ENCODE measurements at places on chromosomes 5 and 9.
A peak's percentile ranks its signal among the peaks of the same experiment; 100 is the strongest.

GRCh38 chr5:172188893-172189692 is 1.1 kb upstream of the STK10 start:
- H3K4me1 ChIP-seq, result peaks cover 13% of the 10 kb centered on the region
- peak overlapping the region; percentile 5 for H3K27ac ChIP-seq
- DNase-seq, result no peak
- no peaks in the 10 kb centered on the region for H3K36me3 ChIP-seq
- H3K4me3 ChIP-seq, result peak overlapping the region; percentile 77

DNA sequence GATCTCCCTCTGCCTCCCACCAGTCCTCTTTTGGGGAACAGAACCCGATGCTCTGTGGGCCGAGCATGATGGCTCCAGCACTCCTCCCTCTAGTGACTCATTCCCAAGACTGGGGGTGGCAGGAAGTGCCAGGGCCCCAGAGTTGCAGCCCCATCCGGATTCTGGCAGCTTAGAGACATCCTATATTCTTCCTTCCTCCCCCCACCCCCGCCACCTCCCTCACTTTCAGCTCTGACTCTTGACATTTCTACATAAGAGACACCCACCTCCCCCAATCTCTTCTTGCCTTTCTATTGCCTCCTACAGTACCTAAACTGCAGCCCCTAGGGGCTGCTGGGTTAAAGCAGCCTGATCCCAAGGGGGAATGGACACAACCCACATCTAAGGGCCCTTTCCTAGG is 47.1 kb upstream of the MATR3 start:
- H3K4me3 ChIP-seq, result no peak overlapping the region
- no peak overlapping the region for H3K27ac ChIP-seq
- peaks cover 12% of the 10 kb centered on the region for H3K4me1 ChIP-seq
- DNase-seq, result no peak

GRCh38 chr5:178356431-178356872 is 123.8 kb upstream of the PHYKPL start:
- H3K36me3 ChIP-seq, result no peaks in the 10 kb centered on the region
- peaks cover 9% of the 10 kb centered on the region for H3K27me3 ChIP-seq
- no peak for DNase-seq
- H3K4me3 ChIP-seq, result peak overlapping the region; percentile 54

GRCh38 chr5:59039296-59040023 is 456.6 kb downstream of the RAB3C start:
- H3K27ac ChIP-seq, result peak overlapping the region; percentile 95
- H3K27me3 ChIP-seq, result no peaks in the 10 kb centered on the region
- peak overlapping the region; percentile 96 for H3K4me3 ChIP-seq
- H3K4me1 ChIP-seq, result peaks cover 43% of the 10 kb centered on the region
- peak; percentile 46 for DNase-seq

- H3K27me3 ChIP-seq, result peaks cover 24% of the 10 kb centered on the region
- peaks cover 18% of the 10 kb centered on the region for H3K4me1 ChIP-seq
- H3K36me3 ChIP-seq, result no peaks in the 10 kb centered on the region
- H3K27ac ChIP-seq, result peak overlapping the region; percentile 83
- peak; percentile 91 for DNase-seq
Observed at GRCh38 chr5:10856683-10857337, 95.8 kb upstream of the DAP start.

GRCh38 chr5:1212881-1213280 is 11.5 kb downstream of the SLC6A19 start:
- no peaks in the 10 kb centered on the region for H3K4me1 ChIP-seq
- H3K36me3 ChIP-seq, result no peaks in the 10 kb centered on the region
- DNase-seq, result no peak
- H3K4me3 ChIP-seq, result no peak overlapping the region

GRCh38 chr9:71364186-71364955 is 242.9 kb upstream of the TRPM3 start:
- H3K4me3 ChIP-seq, result no peak overlapping the region
- H3K4me1 ChIP-seq, result no peaks in the 10 kb centered on the region
- no peaks in the 10 kb centered on the region for H3K36me3 ChIP-seq
- no peaks in the 10 kb centered on the region for H3K27me3 ChIP-seq

GRCh38 chr5:14869668-14870164 is 1.9 kb downstream of the ANKH start:
- peaks cover 26% of the 10 kb centered on the region for H3K4me1 ChIP-seq
- H3K4me3 ChIP-seq, result peak overlapping the region; percentile 77
- H3K36me3 ChIP-seq, result no peaks in the 10 kb centered on the region
- peaks cover 24% of the 10 kb centered on the region for H3K27me3 ChIP-seq

GRCh38 chr5:96930589-96930988 is 5.3 kb upstream of the LNPEP start:
- peak overlapping the region; percentile 45 for H3K27ac ChIP-seq
- no peaks in the 10 kb centered on the region for H3K36me3 ChIP-seq
- H3K27me3 ChIP-seq, result no peaks in the 10 kb centered on the region

GRCh38 chr9:137149942-137150616 is 11.1 kb downstream of the GRIN1 start:
- no peak for DNase-seq
- H3K4me1 ChIP-seq, result no peaks in the 10 kb centered on the region
- H3K4me3 ChIP-seq, result no peak overlapping the region
- H3K27ac ChIP-seq, result no peak overlapping the region

DNA sequence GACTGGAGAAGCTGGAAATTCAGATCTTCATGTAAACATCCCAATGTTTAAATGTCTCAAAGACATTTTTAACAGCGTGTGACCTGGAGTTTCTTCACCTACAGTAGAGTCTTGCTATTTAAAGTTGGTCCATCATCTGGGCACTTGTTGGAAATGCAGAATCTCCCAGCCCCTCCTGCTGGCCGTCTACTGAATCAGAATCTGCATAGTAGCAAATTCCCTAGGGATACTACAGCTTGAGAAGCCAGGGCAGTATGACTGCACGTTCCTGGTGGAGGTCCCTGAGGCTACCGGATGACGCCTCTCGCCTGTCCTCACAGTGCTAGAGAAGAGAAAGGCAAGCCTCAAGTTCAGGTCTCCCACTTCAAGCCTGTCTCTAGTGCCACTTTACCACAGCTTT is 15.7 kb downstream of the SAP30L start:
- no peaks in the 10 kb centered on the region for H3K27me3 ChIP-seq
- peaks cover 8% of the 10 kb centered on the region for H3K4me1 ChIP-seq
- no peak overlapping the region for H3K4me3 ChIP-seq
- H3K36me3 ChIP-seq, result peaks cover 12% of the 10 kb centered on the region
- no peak for DNase-seq
- no peak overlapping the region for H3K27ac ChIP-seq

DNA sequence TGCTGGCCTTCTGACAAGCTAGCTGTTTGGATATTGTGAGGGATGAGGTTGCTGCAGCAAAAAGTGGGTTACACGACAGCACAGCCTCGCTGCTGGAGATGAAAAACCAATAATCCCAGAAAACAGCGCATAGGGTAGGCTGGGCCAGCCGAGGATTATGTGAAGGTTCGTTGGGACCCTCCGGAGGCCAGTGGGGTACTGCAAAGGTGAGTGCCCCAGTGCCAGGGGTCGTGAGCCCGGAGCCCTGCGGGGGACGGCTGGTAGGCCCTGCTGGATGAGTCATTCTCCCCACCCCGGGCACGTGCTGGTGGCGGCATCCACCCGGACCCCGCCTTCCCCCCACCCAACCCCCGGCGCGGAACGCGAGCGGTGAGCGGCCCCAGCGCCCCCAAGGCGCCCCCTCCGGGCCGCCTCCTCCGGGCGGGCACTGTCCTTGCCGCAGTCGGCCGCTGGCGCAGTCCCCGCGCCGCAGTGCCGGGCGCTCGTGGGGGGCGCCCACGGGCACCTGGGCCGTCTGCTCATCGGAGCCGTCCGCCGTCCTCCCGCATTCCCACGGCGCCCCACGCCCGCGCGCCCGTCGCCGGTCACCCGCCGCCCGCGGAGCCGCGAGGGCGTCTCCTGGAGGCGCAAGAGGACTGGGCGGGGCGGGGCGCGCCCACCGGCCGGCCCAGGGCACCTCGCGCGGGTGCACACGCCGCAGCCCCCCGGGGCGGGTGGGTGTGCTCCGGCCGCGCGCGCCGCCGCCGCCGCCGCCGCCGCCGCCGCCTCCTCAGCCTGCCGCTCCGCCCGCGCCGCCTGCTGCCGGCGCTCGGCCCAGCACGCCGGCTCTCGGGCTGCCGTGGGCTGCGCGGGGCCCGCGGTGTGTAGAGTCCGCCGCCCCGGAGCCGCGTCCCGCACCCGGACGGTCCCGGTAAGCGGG is at the start of gene PHF24:
Gene PHF24, plus strand, starts transcription at position 794 of the 919 bp plus-strand sequence. CDS start 13,014 bp downstream, outside the sequence.
- peak within 1 kb of the TSS; percentile 69 for H3K4me3 ChIP-seq
- peak; percentile 53 for DNase-seq
- H3K27ac ChIP-seq, result no peak within 1 kb of the TSS
- H3K4me1 ChIP-seq, result no peaks in the 10 kb centered on the region
- H3K27me3 ChIP-seq, result peaks cover 92% of the 10 kb centered on the region
- no peaks in the 10 kb centered on the region for H3K36me3 ChIP-seq

GRCh38 chr9:3040761-3041160 is 196.9 kb upstream of the PUM3 start:
- no peaks in the 10 kb centered on the region for H3K36me3 ChIP-seq
- no peak overlapping the region for H3K4me3 ChIP-seq
- no peaks in the 10 kb centered on the region for H3K27me3 ChIP-seq
- no peak for DNase-seq
- peaks cover 7% of the 10 kb centered on the region for H3K4me1 ChIP-seq

GRCh38 chr9:98045234-98046179 is 11.0 kb upstream of the NANS start:
- no peak for DNase-seq
- H3K4me1 ChIP-seq, result no peaks in the 10 kb centered on the region
- H3K36me3 ChIP-seq, result no peaks in the 10 kb centered on the region
- no peak overlapping the region for H3K27ac ChIP-seq
- no peak overlapping the region for H3K4me3 ChIP-seq

DNA sequence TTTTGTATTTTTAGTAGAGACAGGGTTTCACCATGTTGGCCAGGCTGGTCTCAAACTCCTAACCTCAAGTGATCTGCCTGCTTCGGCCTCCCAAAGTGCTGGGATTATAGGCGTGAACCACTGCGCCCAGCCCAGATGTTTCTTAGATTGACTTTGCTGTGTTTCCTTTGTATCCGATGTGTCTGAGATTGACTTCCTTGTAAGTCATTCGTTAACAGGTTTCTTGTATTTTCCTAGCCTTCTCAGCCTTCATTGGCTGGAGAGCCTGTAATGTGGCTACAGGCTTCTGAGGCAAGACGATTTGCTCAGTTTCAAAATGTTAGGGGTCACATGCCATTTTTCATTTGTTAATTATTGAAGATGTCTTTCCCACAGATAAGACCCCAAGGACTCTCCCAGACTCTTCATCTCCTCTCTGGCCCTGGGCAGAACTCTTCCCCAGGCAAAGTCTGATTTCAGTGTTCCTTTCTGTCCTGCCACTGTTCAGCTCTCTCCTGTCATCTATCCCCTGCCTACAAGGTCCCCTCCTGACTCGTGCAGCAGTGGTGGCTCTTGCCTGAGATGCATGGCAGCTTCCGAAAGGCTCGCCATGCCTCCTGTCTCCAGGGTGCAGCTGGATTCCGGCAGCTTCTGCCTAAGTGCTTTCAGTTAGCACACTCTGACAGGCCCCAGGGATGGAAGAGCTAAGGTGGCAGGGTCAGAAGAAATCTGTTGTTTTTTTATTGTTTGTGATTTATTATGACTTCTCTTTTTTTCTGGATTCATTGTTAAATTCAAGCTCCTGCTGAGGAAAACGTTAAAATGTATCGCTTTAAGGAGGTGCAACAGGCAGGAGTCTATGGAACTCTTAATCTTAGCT is 206.4 kb downstream of the AOPEP start:
- peak overlapping the region; percentile 45 for H3K27ac ChIP-seq
- H3K27me3 ChIP-seq, result no peaks in the 10 kb centered on the region
- peaks cover 24% of the 10 kb centered on the region for H3K4me1 ChIP-seq
- peaks cover 5% of the 10 kb centered on the region for H3K36me3 ChIP-seq
- H3K4me3 ChIP-seq, result no peak overlapping the region
- no peak for DNase-seq

DNA sequence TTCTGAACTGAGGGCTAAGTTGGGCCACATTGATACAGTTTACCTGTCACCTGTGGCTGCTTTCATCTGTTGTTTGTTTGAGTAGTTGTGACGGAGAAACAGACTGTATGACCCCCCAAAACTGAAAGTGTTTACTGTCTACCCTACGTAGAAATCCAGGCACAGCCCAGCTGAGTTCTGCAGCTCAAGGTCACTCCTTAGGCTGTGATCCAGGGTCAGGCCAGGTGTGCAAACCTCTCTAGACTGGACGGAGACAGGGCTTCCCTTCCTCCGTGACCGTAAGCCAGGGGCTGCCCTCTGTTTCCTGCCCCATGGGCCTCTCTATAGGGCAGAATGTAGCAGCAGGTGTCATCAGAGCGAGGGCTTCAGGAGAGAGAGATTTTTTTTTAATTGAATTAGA is 207.9 kb upstream of the OTULINL start:
- H3K4me3 ChIP-seq, result no peak overlapping the region
- H3K27ac ChIP-seq, result no peak overlapping the region
- no peaks in the 10 kb centered on the region for H3K4me1 ChIP-seq
- no peaks in the 10 kb centered on the region for H3K27me3 ChIP-seq

GRCh38 chr5:42811591-42812446 is at the start of gene SELENOP:
Gene SELENOP (minus strand): TSS chr5:42811892. CDS start chr5:42808353, 3,539 bp downstream.
- H3K36me3 ChIP-seq, result peaks cover 2% of the 10 kb centered on the region
- peak within 1 kb of the TSS; percentile 94 for H3K27ac ChIP-seq
- peaks cover 43% of the 10 kb centered on the region for H3K4me1 ChIP-seq
- H3K27me3 ChIP-seq, result no peaks in the 10 kb centered on the region
- peak within 1 kb of the TSS; percentile 82 for H3K4me3 ChIP-seq

GRCh38 chr5:110896901-110897300 is 158.1 kb downstream of the SLC25A46 start:
- H3K4me3 ChIP-seq, result no peak overlapping the region
- H3K27me3 ChIP-seq, result no peaks in the 10 kb centered on the region
- no peaks in the 10 kb centered on the region for H3K36me3 ChIP-seq
- no peak for DNase-seq
- H3K4me1 ChIP-seq, result no peaks in the 10 kb centered on the region

DNA sequence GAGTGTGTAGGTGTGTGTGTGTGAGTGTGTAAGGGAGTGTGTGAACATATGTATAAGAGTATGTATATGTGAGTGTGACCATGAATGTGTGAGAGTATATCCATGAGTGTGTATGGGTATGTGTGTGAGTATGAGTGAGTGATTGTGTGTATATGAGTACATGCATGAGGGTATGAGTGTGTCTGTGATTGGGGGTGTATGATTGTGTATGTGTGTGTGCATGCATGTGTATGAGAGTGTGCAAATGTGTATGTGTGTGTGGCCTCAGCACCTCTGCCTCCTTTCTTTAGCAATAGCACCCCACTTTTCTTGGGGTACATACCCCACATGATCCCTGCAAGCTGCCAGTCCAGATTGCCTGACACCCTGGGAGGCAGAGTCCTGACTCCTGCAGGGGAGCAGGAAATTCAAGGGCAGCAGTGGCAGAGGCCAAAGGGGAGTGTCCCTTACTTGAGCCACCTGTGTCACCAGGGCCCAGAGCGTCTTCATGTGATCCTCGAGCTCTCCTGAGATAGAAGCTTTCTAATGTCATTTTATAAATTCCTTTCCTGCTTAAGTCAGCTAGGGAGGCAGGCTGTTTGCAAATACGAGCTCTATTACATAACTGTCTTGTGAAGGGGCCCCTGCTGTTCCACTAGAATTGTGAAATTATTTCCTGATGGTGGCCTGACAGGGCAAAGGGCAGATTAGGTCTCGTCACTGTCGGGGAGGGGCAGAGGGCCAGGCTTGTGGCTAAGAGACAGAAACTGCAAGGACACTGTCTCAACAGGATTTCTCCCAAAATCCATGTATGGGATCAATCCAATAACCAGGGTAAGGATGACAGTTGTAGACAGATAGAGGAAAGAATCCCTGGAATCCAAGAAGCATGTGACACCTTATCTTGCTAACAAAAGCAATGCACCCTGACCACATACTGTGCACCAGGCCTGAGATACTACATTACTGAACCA is 389.1 kb downstream of the GADD45G start:
- no peaks in the 10 kb centered on the region for H3K36me3 ChIP-seq
- DNase-seq, result no peak
- H3K27me3 ChIP-seq, result no peaks in the 10 kb centered on the region
- H3K4me3 ChIP-seq, result no peak overlapping the region

- H3K4me3 ChIP-seq, result no peak overlapping the region
- DNase-seq, result no peak
- H3K4me1 ChIP-seq, result peaks cover 54% of the 10 kb centered on the region
Observed at GRCh38 chr9:33153666-33154065, 13.5 kb downstream of the B4GALT1 start.

Data from mesothelial cell of epicardium (in vitro differentiated cells).